Neural crest cell (in vitro differentiated cells): ENCODE measurements at places on chromosomes 1 and 21. TPM values are rescaled to one million over a fixed set of nuclear protein-coding genes. Genes with fewer than 3 reads are reported as not detected.

AGT gene
- 0.16 and 0.26 TPM in 2 replicates for total RNA-seq

NPL gene
- total RNA-seq, result 9.1 and 12.7 TPM in 2 replicates

RAB42 gene
- 1.5 and 2.8 TPM in 2 replicates for total RNA-seq

- DNase-seq, result no peak
Measured at GRCh38 chr1:88293691-88294190, 390.3 kb upstream of the PKN2 start.

- DNase-seq, result no peak
Measured at GRCh38 chr1:46131093-46131492, 1.3 kb downstream of the PIK3R3 start.

DNA sequence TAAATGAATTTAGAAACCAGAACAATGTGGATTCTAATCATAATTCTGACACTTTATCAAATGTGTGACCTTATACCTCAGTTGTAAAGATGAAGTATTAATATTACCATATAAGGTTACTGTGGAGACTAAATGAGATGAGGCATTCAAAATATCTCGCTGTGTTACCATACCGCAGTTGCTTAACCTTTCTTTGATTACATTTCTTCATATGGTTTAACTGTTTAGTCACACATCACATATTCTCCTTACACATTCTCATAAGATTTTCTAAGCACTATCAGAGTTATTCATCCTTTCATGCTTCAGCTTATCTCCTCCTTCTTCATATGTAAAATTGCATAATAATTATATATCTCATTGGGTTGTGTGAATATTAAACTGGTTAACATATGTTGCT is 88.9 kb downstream of the LRRC53 start:
- no peak for DNase-seq

DNA sequence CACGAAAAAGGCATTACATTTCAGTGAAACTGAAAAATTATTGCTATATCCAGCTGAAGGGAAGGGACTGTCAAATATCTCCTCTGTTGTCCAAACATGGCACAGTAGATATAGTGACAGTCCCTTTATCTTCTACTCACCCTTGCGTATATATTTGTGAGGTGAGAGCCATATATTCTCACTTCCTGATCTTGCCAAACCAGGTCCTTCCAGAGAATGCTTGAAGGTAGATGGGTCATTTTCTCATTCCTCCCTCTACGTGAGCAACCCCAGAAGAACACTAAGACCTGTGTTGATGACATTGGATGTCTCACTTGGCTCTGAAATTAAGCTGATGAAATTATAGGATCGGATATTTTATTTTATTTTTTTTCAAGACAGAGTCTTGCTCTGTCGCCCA is 151.2 kb downstream of the DHRS3 start:
- DNase-seq, result no peak

GRCh38 chr1:211537253-211537652 is 41.7 kb downstream of the SLC30A1 start:
- no peak for DNase-seq

DNA sequence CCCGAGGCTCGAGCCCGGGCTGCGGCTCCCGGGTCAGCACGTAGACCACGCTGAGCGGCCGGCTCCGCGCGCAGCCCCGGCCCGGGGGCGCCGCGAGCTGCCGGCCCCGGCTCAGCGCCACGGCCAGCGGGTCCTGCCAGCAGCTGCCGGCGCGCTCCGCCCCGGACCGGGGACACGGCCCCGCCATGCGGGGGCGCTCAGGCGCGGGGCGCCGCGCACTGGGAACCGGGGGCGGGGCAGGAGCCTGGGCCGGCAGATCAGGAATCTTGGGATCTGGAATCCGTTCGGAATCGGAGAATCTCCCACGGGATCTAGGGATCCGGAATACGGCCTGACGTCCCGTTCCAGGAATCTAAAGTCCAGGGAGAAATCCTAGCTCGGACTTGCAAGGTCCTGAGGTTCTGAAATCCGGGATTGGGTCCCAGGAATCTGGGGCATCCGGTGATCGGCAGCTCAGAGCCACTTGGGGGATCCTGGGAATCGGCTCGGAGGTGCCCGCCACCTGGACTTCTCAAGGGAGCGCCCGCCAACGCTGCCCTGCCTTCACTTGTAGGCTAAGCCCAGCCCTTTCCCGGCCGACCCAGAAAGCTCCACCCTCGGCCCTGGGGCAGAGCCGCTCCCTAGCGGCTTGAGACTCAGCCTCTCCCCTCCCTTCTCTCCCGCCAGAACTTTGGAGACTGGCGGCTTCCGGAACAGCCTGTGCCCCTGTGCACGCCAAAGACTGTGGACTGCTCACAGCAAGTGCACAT is at the start of gene MAP3K6:
TSS of gene MAP3K6 (minus strand) at position 551 of the 749 bp plus-strand sequence. CDS start at position 187, 364 bp downstream.
- peak; percentile 48 for DNase-seq

DNA sequence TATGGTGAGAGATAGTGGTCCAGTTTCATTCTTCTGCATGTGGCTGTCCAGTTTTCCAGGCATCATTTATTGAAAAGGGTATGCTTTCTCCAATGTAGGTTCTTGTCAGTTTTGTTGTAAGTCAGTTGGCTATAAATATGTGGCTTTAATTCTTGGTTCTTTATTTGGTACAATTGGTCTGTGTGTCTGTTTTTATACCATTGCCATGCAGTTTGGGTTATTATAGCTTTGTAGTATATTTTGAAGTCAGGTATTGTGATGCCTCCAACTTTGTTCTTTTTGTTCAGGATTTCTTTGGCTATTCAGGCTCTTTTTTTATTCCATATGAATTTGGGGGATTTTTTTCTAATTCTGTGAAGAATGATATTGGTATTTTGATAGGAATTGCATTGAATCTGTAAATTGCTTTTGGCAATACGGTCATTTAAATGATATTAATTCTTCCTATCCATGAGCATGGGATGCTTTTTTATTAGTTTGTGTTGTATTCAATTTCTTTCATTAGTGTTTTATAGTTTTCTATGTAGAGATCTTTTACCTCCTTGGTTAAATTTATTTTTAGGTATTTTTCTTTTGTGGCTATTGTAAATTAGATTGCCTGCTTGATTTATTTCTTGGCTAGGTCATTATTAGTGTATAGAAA is 3.3 kb downstream of the DNAH14 start:
- DNase-seq, result no peak

- peak; percentile 27 for DNase-seq
Measured at GRCh38 chr1:108049178-108049819, 84.3 kb upstream of the VAV3 start.

GRCh38 chr1:53359225-53359933 is 31.5 kb upstream of the LRP8 start:
- no peak for DNase-seq

GRCh38 chr21:33682992-33683627 is 40.8 kb downstream of the ITSN1 start:
- DNase-seq, result no peak

- no peak for DNase-seq
Measured at GRCh38 chr1:241813768-241814320, 34.2 kb upstream of the EXO1 start.

DNA sequence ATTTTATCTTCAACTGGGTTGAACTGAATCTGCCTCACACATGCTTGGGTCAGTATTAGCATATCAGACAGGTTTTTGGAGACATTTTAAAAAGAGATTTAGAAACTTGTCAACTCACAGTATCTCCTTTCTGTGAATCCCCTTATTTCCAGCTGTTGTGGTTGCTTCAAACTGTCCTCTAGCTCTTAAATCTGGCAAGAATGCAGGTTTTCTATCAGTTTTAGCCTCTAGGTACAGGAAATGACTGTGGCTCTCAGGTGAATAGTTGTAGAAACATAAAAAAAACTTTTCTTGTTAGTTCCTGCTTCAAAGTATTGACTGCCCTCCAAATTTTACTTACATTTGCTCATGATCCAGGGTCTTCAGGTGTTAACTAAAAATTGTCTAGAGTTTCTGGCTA is 495.7 kb upstream of the TMPRSS15 start:
- no peak for DNase-seq

GRCh38 chr1:183804916-183805841 is at the start of gene RGL1:
Gene RGL1, plus strand, starts transcription at chr1:183805120. Its CDS starts 178 bp downstream, at chr1:183805298.
- DNase-seq, result peak; percentile 43
